HFFc6 (cell line): ENCODE measurements at places on chromosomes 7 and 10.

- no peak for DNase-seq
These were observed 113.3 kb downstream of the TCF7L2 start for GRCh38 chr10:113063043-113063967.

- peak; percentile 19 for DNase-seq
These were observed 35.3 kb downstream of the NET1 start for GRCh38 chr10:5447611-5448071.

DNA sequence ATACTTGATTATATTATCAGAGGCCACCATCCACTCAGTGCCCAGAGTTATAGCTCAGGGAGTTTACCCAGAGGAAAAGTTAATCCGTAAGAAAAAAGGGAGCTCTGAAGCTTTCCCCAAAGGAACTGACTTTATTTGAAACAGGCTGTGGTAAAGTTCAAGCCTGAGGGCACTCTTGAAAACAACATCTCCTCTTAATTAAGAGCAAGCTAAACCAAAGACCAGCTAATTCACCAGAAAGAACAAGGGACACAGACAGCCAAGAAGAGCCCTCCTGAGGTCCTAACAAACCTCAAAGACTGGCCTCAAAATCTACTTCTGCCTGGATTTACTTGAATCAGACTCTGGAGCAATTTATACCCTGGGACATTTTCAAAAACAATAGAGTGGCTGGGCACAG, 159.6 kb upstream of the CHST15 start:
- no peak for DNase-seq

- DNase-seq = no peak
These were observed 62.1 kb upstream of the COL13A1 start for GRCh38 chr10:69739634-69740033.

DNA sequence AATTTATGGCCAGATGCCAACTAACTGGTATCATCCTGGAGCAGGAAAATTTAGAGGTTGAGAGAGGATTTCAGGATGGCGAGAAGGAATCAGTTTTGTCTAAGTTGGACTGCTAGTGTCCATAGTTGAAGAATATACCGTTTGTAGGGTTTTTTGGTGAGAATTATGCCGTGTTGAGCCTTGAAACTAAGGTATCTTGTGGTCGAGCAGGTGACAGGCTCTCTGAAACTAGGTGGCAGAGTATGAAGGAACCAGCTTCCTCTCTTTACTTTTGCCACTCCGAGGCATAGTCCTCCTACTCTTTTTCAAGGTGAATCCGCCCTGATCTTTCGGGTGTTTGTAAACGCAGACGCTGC, 9.7 kb downstream of the MDFIC start:
- DNase-seq = no peak

DNA sequence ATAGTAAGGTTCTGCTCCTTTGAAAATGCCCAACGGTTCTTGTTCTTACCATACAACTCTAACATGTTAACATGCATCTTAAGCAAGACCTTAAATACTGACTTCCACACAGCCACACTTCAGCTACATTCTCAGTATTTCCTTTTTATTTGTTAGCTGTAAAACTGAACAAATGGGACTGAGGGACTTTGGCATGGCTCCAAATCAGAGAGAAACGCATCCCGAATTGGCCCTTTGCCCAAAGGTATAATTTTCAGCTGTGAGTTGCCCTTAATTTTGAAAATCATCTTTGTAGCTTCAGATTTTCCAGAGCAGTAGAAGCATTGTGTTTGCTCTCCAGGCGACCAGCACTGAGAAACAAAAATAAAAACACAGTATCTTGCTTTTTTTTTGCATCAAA, 56.4 kb downstream of the NEUROD6 start:
- DNase-seq = no peak

DNA sequence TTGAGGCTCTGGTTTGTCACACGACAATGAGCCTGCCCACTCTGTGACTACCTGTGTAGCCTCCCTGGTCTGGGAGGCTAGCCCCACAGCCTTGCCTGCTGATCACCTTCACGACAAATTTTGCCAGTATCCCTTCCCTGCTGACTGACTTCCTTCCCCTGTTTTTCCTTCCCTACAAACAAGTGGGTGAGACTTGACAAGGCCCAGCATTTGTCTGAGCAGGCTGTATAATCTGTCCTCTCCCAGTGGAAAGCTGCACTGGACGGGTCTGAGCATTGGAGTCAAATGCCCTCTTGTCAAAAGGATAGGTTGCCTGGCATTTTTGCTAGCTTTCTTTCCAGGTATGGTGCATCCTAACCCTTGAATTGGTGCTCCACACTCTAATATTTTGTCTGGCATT, 1088.4 kb downstream of the KCNMA1 start:
- no peak for DNase-seq

GRCh38 chr10:71522442-71523144, 125.9 kb downstream of the CDH23 start:
- no peak for DNase-seq

DNA sequence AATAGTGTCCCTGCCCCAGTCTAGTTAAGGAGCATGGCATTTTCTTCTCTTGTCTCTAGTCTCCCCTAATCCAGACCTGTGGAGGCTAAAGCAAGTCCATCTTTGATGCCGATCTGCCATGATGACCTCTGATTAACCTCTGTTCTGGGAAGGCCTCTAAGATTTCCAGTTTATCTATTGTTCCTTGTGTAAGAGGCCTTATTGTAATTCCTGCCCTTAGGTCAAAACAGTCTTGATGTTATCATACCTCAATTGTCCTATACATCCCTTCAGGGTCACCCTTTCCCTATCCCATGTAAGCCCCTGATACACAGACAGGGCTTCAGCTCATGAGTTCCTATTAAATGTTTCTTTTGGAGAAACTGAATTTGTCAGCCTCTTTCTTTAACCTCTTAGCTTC, 4.9 kb upstream of the ZMIZ2 start:
- no peak for DNase-seq

DNA sequence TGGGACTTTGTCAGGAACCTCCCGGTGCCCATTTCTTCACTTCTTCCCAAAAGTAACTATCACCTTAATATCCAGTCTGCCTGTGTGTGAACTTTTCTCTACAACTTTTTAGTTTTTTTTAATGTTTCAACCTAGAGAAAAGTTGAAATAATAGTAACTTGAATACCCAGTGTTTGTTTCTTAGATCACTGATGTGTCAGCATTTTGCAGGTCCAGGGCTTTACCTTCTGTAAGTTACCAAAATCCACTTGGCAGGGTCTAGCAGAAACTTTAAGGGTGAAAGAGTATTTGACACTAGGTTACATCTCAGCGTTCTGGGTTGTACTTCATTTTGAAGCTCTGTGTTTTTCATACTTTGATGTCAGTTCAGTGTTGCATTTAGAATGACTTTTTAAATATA, 372.7 kb downstream of the ARL4A start:
- DNase-seq = no peak

GRCh38 chr10:102347236-102347828, 48.2 kb upstream of the NFKB2 start:
- peak; percentile 42 for DNase-seq

GRCh38 chr10:15220445-15220844, 52.0 kb upstream of the NMT2 start:
- DNase-seq = no peak

DNA sequence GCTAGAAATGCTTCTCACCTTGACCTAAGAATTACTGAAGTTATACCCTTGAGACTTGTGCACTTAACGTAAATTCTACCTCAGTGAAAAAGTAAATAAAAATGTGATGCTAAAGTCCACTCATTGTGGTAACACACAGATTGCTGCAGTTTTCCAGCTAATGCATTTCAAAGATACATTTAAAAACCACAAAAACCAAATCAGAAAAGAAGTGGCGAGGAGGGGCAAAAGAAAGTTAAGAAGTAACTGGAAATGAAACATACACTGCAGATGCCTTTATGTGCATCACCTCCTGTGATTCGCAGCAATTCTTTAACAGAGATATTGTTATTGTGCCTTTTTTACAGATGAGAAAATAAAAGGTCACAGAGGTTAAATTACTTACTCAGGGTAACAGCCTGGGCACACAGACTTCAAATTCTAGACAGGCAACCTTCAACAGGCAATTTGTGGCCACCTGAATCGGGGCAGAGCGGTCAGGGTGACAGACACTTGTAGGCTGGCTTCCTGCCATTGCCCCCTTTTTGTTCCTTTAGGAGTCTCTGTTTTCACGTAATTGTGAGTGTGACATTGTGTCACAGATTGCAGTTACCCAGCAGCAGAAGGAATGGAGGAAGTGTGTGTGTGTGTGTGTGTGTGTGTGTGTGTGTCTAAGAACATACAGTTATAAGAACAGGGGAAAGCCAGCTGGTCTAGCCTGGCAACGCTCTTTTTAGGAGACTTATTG, 1.9 kb downstream of the WIPF3 start:
- DNase-seq = no peak

DNA sequence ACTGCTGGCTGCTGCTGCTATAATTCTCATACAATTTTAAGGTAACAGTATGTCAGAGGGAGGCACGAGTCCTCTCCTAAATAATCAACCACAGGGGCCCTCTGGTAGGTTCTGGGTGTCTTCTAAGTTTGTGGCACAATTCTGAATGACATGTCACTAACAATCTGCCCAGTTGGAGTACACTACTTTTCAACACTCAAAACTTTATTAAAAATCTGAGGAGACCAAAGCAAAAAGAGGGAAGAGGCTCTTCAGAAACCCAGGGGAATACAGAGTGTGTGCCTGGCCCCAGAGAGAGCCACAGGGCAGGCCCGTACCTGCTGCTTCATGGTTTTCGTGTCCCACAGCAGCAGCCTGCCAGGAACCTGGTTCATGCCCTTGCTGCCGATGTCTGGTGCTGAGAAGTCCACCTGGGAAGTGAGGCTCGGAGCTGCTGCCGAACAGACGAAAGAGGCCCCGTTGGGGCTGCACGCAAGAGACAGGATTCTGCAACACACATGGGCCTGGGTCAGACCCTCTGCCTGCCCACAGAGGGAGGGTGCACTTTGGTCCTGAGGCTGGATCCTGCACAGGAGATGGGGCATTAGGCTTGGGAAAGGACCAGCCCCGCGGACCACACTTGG, 18.3 kb downstream of the WDR91 start:
- DNase-seq = no peak

GRCh38 chr7:140678081-140678815, 5.5 kb downstream of the ADCK2 start:
- no peak for DNase-seq

- DNase-seq = no peak
These were observed 67.7 kb downstream of the HIBADH start for GRCh38 chr7:27595009-27595408.

GRCh38 chr7:157923903-157924630, 587.3 kb downstream of the DNAJB6 start:
- no peak for DNase-seq

DNA sequence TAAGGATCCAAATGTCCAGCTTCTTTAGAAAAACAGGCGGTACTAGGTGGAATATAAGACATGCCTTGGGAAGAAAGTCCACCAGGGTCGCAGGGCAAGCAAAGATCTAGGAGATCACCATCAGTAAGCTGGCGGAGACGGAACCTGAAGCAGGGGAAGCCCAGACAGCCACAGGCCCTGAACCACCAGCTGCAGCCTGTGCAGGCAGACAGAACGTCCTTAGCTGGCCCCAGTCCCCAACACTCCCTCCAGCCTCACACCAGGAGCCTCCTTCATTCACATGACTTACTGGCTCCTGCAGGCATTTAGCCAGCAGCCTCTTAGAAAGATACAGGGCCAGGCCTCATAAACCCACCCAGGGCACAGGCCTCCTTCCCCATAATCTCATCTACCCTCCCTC, 17.4 kb downstream of the RGS10 start:
- no peak for DNase-seq

GRCh38 chr10:31580646-31581045, 261.6 kb downstream of the ZEB1 start:
- DNase-seq = no peak

- no peak for DNase-seq
These were observed 108.5 kb downstream of the CFTR start for GRCh38 chr7:117588352-117588794.

DNA sequence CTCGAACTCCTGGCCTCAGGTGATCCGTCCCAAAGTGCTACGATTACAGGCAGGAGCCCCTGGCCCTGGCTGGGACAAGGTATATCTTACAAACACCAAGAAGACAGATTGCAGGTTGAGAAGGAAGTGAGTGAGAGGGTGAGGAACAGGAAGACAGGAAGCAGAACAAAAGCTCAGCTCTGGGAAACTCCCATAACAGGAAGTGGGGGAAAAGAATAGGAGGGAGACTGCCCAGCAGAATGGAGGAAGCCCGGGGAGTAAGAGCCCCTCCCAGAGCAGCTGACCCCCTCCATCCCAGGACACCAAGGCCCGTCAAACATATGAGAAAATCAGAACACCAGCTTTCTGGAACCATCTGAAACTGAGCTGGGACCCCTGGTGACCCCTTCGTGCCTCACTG, 2.9 kb downstream of the TECPR1 start:
- DNase-seq = no peak

- peak; percentile 78 for DNase-seq
These were observed 53.8 kb upstream of the LRRC4 start for GRCh38 chr7:128084896-128085608.

DNA sequence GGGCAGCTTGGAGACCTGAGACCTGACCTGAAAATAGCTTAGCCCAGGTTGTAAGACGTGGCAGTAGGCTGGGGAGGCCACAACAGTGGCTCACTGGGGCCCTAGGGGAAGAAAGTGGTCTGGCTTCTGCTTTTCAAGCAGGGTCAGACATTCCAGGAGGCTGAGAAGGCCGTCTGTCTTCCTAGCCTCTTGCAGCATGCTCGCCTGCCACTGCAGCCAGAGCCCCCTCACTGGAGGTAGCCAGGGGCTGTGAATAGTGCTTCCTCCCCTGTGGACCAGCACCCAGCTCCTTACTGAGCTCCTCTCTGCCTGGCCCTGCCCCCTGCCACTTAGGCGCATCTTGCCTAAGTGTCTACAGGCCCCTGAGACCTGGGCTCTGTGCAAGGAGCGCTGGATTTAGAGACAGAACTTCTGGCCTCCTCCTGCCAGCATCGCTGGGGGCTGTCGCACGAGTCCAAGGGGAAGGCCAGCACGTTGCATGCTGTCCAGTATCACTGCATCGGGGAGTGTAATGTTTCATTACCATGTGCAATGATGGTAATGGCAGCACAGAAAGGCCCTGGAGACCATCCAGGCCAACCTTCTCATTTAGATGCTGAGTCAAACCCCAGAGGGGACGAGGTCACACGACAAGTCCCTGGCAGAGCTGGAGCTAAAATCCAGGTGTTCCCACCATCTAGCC, 12.7 kb downstream of the ZMIZ1 start:
- peak; percentile 95 for DNase-seq

GRCh38 chr7:158924956-158925355, 68.6 kb downstream of the DYNC2I1 start:
- peak; percentile 21 for DNase-seq

- peak; percentile 48 for DNase-seq
These were observed 10.4 kb downstream of the TAX1BP1 start for GRCh38 chr7:27750316-27750715.

- peak; percentile 66 for DNase-seq
These were observed 278.5 kb downstream of the TCF7L2 start for GRCh38 chr10:113228530-113228929.
